MCF 10A (cell line): ENCODE measurements at places on chromosomes 5 and 9. TPM values are rescaled to one million over a fixed set of nuclear protein-coding genes. Genes with fewer than 3 reads are reported as not detected.

- DNase-seq, result no peak
Measured at GRCh38 chr5:1763960-1764605, 35.6 kb downstream of the MRPL36 start.

The BNIP1 gene
- total RNA-seq, result 22.1 and 35.1 TPM in 2 replicates

DNA sequence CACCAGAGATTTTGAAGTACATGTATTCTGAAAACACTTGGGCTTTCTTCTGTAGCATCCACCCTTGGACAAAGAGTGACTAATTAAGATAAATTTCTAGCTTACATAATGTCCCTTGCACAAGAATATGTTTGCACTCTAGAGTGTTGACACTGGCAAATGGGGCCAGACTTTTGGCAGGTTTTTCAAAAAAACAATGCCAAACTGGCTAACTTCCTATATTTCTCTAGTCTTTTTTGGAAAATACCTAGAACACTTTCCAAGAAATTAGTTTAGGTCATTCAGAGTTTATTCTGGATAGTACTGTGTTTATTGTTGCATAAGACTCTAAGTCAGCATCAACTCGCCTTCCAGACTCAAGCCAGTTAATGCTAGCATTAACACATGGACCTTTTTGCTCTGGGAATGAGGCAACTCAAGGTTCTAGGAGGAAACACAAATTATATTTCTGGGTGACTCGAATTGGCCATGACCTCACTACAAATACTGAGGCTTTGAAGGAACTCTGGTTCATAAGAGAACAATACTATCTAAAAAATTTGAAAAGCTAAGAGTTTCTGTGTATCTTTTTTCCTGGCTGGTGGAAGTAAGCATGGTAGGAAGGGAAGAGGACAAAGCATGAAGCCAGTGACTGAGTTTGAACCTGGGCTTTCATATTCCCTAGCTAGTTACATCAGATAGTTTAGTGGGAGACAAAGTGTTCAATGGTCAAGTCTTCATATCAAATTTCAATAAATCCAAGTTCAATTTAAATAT, 101.6 kb downstream of the NREP start:
- peak; percentile 94 for DNase-seq

- DNase-seq, result no peak
Measured at GRCh38 chr9:117084221-117084620, 330.6 kb downstream of the ASTN2 start.

The ARHGEF39 gene
- total RNA-seq, result 2.9 and 5.1 TPM in 2 replicates

The PCDHA9 gene
- 0.25 and 0.28 TPM in 2 replicates for total RNA-seq

- DNase-seq, result no peak
Measured at GRCh38 chr5:172662596-172662995, 21.5 kb downstream of the NEURL1B start.

DNA sequence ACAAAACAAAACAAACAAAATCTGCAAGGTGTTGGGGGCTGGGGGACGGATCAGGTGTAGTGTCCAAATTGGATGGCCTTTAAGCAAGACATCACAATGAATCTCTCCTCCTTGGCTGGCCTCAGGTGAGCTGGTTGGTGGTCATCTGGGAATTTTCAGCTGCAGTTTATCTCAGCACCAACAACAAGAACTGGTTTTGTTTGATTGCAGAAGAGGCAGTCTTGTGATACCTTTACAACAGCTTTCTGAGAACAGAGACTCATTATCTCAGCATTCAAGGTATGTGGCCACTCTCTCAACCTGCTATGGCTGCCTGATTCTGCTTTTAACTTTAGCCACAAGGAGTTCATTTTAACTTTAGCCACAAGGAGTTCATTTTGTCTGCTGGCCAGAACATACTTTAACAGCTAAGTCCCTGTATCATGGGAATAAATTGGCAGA, 1543.4 kb downstream of the EFNA5 start:
- no peak for DNase-seq

The GNA14 gene
- total RNA-seq, result not detected in 2 replicates

DNA sequence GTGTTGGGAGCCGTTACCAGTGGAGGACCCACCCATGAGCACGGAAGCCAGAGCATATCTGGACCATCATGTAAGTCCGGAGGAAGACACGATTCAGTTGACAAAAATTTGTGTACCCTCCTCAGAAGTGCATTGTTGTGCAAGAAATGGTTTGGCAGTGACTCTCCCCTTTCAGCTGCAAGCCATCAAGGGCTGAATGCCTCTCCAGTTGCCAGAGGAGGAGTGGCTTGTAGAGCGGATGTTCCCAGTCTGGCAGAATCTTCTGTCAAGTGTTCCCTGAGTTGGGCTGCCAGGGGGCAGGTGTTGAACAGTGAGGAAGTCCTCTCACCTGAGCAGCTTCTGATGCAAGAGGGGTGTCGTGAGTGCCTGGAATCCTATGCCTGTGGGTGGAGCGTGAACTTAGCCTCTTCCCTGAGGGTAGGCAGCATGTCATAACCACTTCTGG, 27.6 kb upstream of the CDKN2AIPNL start:
- peak; percentile 100 for DNase-seq

The CATSPER3 gene
- 0.91 and 1.9 TPM in 2 replicates for total RNA-seq

The SH3PXD2B gene
- total RNA-seq, result 34.1 and 42.3 TPM in 2 replicates

The PCDHB15 gene
- total RNA-seq, result 0.91 and 1.2 TPM in 2 replicates
